ENCODE measurements at places on chromosomes 1 and 21.

- no peak for DNase-seq
These were observed 30.5 kb upstream of the PIK3CD start for GRCh38 chr1:9621032-9621431.

DNA sequence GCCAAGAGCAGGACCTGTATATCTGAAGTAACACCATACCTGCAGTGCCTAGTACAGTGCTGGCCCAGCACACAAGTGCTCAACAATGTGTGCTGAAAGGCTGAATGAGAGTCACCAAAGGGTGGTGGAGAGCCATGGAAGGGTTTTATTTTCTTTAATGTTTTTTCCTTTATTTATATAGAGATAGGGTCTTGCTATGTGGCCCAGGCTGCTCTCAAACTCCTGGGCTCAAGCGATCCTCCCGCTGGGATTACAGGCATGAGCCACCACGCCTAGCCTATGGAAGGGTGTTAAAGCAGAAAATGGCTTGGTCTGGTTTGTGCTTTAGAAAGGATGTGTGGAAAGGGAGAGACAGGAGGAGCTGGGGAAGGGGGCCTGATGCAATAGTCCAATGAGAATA lies 13.3 kb upstream of the TTC39A start:
- no peak for DNase-seq

GRCh38 chr21:39046236-39046916 lies 136.9 kb downstream of the PSMG1 start:
- DNase-seq, result peak; percentile 74

- no peak for DNase-seq
These were observed 25.9 kb downstream of the RUNX3 start for GRCh38 chr1:24903955-24904730.

DNA sequence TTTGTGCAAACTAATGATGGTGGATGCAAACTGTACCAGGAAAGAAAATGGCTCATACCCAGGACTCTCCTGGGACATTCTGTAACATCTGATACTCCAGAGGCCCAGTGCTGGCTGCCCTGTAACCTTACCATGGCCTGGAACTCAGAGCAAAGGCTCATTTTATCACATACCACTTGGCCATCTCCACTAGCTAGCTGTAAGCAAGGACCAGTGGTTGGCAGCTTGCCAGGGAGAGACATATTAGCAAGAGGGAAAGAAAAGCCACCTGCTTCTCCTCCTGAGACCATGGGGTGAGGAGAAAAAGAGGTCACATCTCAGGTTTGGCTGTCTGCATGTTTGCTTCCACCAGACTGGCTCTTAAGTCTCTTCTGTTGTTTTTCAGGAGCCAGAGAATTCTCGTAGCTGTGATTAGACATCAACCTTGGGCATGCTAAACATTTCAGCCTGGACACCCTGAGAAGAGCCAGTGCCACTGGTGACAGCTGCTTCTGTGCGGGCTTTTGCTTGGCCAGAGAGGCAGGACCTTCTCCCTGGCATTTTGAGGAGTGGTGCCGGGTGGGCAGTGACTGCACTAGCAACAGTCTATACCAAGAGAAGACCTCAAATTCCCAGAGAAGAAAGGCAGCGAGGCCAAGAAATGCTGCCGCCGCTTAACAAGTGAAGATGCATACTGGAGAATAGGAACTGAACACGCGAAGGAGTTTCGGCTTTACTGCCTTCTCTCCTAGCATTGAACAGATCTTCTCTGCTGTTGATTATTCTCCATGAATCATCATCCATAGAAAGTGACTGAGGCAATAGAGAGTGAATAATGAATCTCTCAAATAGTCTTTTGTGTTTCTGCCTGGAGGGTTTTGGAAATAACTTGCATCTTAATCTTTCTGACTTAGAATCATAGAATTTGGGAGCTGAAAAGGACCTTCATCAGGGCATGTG lies 6.7 kb upstream of the INKA2 start:
- DNase-seq, result no peak

GRCh38 chr1:192951691-192952460 lies 107.3 kb downstream of the UCHL5 start:
- peak; percentile 90 for DNase-seq

GRCh38 chr1:25080294-25081209 lies 150.5 kb upstream of the RUNX3 start:
- no peak for DNase-seq

GRCh38 chr1:162021124-162021523 lies 2.5 kb downstream of the OLFML2B start:
- no peak for DNase-seq

DNA sequence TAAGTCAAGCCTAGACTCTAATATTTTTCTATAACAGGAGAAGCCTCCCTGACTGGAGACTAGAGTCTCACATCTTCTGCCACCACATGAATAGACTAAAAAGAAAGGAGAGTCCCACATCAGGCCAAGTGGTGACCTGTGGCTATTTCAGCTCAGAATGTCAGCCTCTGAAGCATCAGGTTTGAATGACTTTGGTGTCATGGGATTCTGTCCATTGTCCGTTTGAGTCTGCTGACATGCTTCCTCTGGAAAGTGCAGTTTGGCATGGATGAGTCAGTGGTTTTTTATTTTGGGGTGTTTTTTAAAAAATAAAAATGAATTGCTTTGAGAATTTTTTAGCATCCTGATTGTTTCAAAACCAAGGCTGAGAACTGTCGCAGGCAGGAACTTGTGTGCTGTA lies 19.5 kb downstream of the DYRK3 start:
- DNase-seq, result peak; percentile 72

DNA sequence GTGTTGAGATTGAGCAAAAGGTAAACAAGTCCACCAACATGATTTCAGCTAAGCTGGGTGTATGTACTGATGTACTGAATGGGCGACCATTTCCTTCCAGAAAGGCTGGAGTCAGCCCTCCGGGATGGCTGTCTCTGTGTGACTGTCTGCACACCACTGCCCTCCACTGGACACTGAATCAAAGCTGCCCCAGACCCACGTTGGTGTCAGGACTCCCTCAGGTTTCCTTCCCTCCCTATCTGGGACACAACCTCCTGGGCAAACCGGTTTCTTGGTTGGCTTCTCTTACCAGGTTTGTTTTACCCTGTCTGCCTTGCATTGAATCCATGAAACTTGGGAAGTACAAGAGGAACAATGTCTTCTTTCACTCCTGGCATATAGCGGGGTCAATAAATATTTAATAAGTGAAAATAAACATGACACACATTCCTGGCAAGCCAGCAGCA lies 5.3 kb upstream of the SRP9 start:
- peak; percentile 79 for DNase-seq

Data from kidney capillary endothelial cell (primary cell).